ENCODE measurements at places on chromosomes 5 and 9. TPM values are rescaled to one million over a fixed set of nuclear protein-coding genes. Genes with fewer than 3 reads are reported as not detected.

DNA sequence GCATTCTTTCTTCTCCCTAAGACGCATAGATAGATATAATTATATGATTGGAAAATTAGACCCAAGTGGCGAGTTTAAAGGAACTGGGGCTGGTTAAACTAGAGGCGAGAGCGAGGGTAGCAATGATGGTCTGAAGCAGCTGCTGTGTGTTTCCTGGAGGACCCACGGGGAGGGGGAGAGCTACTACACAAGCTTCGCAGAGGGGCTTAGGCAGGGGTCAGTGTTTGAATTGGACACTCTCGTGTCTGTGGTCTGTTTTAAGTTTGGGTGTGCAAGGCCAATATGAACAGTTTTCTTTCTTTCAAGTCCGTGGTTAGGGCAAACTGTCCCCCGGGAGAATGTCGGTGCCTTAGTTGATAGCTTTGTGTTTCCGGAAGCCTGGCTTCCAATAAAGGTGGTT lies 43.1 kb downstream of the PDZD2 start:
- no peaks in the 10 kb centered on the region for H3K36me3 ChIP-seq
- no peak overlapping the region for H3K4me3 ChIP-seq
- no peak for DNase-seq
- H3K27ac ChIP-seq: no peak overlapping the region
- H3K4me1 ChIP-seq: no peaks in the 10 kb centered on the region

TMEM8B gene
- 8.9 TPM for total RNA-seq

TAS2R1 gene
- total RNA-seq: not detected

- H3K27me3 ChIP-seq: no peaks in the 10 kb centered on the region
- DNase-seq: no peak
- no peak overlapping the region for H3K27ac ChIP-seq
- no peaks in the 10 kb centered on the region for H3K4me1 ChIP-seq
- H3K4me3 ChIP-seq: no peak overlapping the region
- H3K36me3 ChIP-seq: no peaks in the 10 kb centered on the region
These were observed 33.7 kb downstream of the CENPP start for GRCh38 chr9:92359394-92359995.

DNA sequence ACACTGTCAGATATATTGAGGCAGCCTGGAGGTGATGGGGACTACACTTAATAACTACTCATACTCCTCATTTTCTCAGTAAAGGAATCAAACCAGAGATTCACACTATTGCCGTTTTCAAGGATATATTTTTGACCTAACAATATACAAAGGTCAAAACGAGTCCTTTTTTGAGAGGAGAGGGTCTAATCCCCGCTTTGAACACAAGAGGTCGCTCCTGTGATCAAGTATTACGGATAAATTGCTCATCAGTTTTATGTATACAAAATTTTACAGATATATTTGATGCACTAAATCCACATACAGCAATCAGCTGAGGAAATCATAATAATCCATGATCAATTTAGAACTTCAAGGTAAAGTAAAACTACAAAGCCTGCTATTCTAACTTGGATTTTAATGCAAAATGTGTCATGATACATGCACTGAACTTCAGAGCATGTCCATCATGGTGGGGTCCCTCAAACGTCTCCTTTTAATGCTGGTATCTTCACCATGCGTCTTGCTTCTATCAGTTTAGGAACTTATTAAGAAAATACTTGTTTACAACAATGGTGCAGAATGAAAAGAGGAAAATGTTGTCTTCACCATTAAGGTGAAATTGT lies 2.5 kb upstream of the ISL1 start:
- no peaks in the 10 kb centered on the region for H3K36me3 ChIP-seq
- peaks cover 87% of the 10 kb centered on the region for H3K27me3 ChIP-seq
- H3K4me1 ChIP-seq: peaks cover 3% of the 10 kb centered on the region
- no peak overlapping the region for H3K4me3 ChIP-seq
- no peak for DNase-seq
- H3K27ac ChIP-seq: no peak overlapping the region

IFNA2 gene
- not detected for total RNA-seq

ZNF879 gene
- total RNA-seq: 5.1 TPM

- no peak overlapping the region for H3K4me3 ChIP-seq
- no peak for DNase-seq
- H3K27ac ChIP-seq: no peak overlapping the region
- no peaks in the 10 kb centered on the region for H3K27me3 ChIP-seq
- no peaks in the 10 kb centered on the region for H3K4me1 ChIP-seq
- H3K36me3 ChIP-seq: no peaks in the 10 kb centered on the region
These were observed 222.9 kb upstream of the EFNA5 start for GRCh38 chr5:107893642-107894041.

DNA sequence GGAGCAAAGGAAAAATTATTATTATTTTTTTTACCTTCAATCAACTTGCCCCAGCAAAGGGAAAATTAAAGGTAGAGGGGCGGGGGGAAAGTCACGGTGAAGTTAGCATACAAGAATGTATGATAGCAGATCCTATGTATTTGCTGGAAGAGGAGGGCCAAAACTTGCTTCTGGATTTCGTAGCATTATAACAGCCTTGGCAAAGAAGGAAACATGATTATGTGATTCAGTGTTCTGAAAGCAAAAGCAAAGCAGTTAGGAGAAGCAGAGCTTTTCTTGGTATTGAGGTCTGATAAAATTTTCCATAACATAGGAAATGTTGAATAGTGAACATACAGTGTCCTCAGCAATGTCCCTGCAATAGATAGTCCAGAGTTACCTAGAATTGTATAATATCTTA lies 32.4 kb downstream of the MAST4 start:
- no peak overlapping the region for H3K27ac ChIP-seq
- H3K4me1 ChIP-seq: no peaks in the 10 kb centered on the region
- H3K4me3 ChIP-seq: no peak overlapping the region
- no peaks in the 10 kb centered on the region for H3K36me3 ChIP-seq

LPAR1 gene
- not detected for total RNA-seq

- no peak overlapping the region for H3K4me3 ChIP-seq
- H3K4me1 ChIP-seq: no peaks in the 10 kb centered on the region
- no peaks in the 10 kb centered on the region for H3K27me3 ChIP-seq
- no peak for DNase-seq
- no peak overlapping the region for H3K27ac ChIP-seq
These were observed 47.3 kb downstream of the LIFR start for GRCh38 chr5:38509185-38509584.

PFN3 gene
- not detected for total RNA-seq

GRCh38 chr9:136220017-136220729 lies 15.2 kb upstream of the LHX3 start:
- DNase-seq: peak; percentile 59
- peaks cover 63% of the 10 kb centered on the region for H3K36me3 ChIP-seq
- H3K4me3 ChIP-seq: no peak overlapping the region
- H3K4me1 ChIP-seq: peaks cover 20% of the 10 kb centered on the region
- H3K27me3 ChIP-seq: no peaks in the 10 kb centered on the region

C9orf50 gene
- total RNA-seq: not detected

GRCh38 chr9:764105-764524 lies 77.4 kb upstream of the DMRT1 start:
- peaks cover 13% of the 10 kb centered on the region for H3K27me3 ChIP-seq
- no peak for DNase-seq

FREM1 gene
- 0.27 TPM for total RNA-seq

DNA sequence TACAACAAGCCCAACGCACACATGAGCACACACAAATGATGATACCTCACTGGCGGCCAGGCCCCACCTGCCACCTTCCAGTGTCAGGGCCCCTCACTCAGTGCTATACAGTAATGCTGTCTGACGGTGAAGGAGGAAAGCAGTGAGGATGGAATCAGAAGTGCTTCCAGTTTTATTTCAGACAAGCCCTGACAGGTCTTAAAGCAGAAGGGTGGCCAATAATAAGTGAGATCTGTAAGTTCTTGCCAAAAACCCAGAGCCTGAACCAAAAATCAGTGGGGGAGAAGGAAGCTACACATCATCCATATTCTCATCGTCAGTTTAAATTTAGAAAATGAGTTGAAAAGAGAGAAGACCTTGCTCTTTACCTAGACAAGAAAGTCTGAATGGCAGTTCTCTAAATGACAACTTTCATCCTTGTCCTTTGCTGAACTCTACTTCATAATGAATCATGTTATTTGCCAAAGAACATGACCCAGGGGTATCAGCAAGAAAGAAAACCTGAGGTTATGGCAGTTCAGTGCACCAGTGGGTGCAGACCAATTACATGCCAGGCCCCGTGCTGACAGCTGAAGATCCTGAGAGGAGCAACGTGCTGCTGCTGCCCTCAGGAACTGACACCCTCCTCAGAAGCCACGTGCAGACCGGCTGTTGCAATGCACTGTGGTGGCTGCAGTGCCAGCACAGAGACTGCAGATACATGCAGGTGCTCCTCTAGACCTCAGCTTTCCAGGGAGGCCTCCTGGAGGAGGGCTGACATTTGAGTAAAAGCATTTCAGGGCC lies 118.7 kb downstream of the DROSHA start:
- DNase-seq: no peak
- no peak overlapping the region for H3K4me3 ChIP-seq
- H3K27me3 ChIP-seq: no peaks in the 10 kb centered on the region
- H3K27ac ChIP-seq: no peak overlapping the region

DNA sequence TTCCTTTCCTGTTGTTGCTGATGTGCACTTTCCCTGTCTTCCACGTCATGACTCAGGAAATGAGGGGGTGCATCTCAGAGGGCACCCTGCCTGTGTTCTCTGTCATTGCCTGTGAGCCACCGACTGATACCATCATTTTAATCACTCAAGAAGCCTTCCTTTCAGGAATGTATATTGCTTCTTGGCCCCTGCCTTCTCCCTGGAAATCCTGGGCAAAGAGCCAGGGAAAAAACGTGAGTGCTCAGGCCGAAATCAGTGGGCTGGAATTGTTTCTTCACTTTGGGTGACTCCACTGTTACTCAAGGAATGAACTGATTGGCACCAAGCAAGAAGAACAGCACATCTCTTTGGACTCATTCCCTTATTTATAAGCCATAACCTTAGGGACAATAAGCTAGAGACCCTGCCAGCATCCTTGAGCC lies 126.1 kb downstream of the SNX18 start:
- no peaks in the 10 kb centered on the region for H3K27me3 ChIP-seq
- H3K4me3 ChIP-seq: no peak overlapping the region
- DNase-seq: no peak
- H3K4me1 ChIP-seq: peaks cover 45% of the 10 kb centered on the region

DNA sequence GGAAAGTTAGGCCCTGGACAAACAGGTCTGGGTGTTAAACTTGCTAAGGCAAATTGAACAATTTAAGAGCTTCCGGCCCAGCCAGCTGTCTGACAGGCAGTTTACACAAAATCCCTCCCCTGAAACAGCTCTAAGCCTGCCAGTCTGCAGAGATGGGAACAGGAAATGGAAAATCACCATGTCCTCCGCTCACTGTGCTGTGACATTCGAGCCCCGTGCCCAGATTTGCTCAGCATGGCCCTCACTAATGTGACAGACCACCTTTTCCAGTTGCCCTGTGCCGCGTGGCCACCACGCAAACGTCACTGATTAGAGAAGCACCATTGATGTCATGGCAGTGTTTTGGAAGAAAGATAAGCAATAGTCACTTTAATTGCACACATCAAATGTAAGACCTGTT lies 41.0 kb downstream of the CCNJL start:
- DNase-seq: no peak
- no peak overlapping the region for H3K27ac ChIP-seq
- H3K4me1 ChIP-seq: peaks cover 2% of the 10 kb centered on the region
- H3K27me3 ChIP-seq: no peaks in the 10 kb centered on the region
- no peaks in the 10 kb centered on the region for H3K36me3 ChIP-seq

- DNase-seq: no peak
- no peak overlapping the region for H3K4me3 ChIP-seq
- H3K27me3 ChIP-seq: no peaks in the 10 kb centered on the region
- H3K4me1 ChIP-seq: no peaks in the 10 kb centered on the region
These were observed 36.3 kb downstream of the HSPA4 start for GRCh38 chr5:133088064-133088463.

MTRR gene
- 77.5 TPM for total RNA-seq

DNA sequence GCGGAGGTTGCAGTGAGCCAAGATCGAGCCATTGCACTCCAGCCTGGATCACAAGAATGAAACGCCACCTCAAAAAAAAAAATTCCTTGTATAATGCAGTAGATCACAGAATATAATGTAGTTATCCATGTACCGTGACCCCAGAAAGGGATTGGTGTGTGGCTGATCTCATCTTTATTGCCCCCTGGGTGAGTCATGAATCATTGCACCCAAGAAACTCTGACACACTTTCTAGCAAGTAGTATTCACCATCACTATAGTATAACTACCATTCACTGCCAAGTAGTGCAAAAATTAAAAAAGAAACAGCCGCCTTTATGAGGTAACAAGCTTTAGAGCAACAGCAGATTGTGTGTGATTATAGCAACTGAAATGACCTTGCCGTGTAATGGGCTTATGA lies 23.7 kb upstream of the ANKH start:
- no peak overlapping the region for H3K27ac ChIP-seq
- no peaks in the 10 kb centered on the region for H3K4me1 ChIP-seq
- H3K36me3 ChIP-seq: no peaks in the 10 kb centered on the region
- H3K4me3 ChIP-seq: no peak overlapping the region

PCDHA3 gene
- total RNA-seq: not detected

SPINK1 gene
- not detected for total RNA-seq

DNA sequence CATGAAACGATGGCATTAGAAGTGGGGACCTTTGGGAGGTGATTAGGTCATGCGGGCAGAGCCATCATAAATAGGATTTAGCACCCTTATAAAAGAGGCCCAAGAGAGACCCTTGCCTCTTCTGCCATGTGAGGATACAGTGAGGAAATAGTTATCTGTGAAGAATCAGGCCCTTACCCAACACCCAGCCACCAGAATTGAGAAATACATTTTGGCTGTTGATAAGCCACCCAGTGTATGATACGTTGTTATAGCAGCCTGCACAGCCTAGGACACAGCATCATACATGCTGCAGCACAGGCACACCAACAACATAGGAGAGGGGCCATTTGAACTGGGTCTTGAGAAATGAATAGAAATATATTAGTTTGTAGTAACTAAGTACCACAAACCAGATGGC lies 8.0 kb upstream of the MAMDC2 start:
- H3K36me3 ChIP-seq: no peaks in the 10 kb centered on the region
- no peaks in the 10 kb centered on the region for H3K4me1 ChIP-seq
- H3K4me3 ChIP-seq: no peak overlapping the region
- peaks cover 8% of the 10 kb centered on the region for H3K27me3 ChIP-seq
- no peak overlapping the region for H3K27ac ChIP-seq

- no peaks in the 10 kb centered on the region for H3K36me3 ChIP-seq
- DNase-seq: no peak
- H3K27ac ChIP-seq: no peak overlapping the region
- no peaks in the 10 kb centered on the region for H3K4me1 ChIP-seq
- H3K27me3 ChIP-seq: no peaks in the 10 kb centered on the region
- no peak overlapping the region for H3K4me3 ChIP-seq
These were observed 142.2 kb upstream of the GAS1 start for GRCh38 chr9:87089506-87089905.

GRCh38 chr9:38423973-38424843 lies at the start of gene IGFBPL1:
Gene IGFBPL1 (minus strand): TSS chr9:38424454. CDS start chr9:38424424, 30 bp downstream.
- H3K27me3 ChIP-seq: peaks cover 24% of the 10 kb centered on the region
- H3K27ac ChIP-seq: no peak within 1 kb of the TSS
- H3K4me3 ChIP-seq: no peak within 1 kb of the TSS
- no peaks in the 10 kb centered on the region for H3K36me3 ChIP-seq

- H3K4me3 ChIP-seq: no peak overlapping the region
- no peak for DNase-seq
- no peak overlapping the region for H3K27ac ChIP-seq
- H3K4me1 ChIP-seq: no peaks in the 10 kb centered on the region
- H3K36me3 ChIP-seq: no peaks in the 10 kb centered on the region
These were observed 15.7 kb upstream of the FST start for GRCh38 chr5:53464722-53465121.

NKD2 gene
- total RNA-seq: 0.17 TPM

GRCh38 chr5:73940026-73940425 lies 314.0 kb downstream of the ARHGEF28 start:
- H3K27ac ChIP-seq: no peak overlapping the region
- H3K27me3 ChIP-seq: peaks cover 3% of the 10 kb centered on the region
- no peak overlapping the region for H3K4me3 ChIP-seq
- no peak for DNase-seq
- no peaks in the 10 kb centered on the region for H3K4me1 ChIP-seq
